Glomerular endothelial cell (primary cell): ENCODE measurements at places on chromosomes 1 and 21. TPM values are rescaled to one million over a fixed set of nuclear protein-coding genes. Genes with fewer than 3 reads are reported as not detected.

GRCh38 chr1:25523542-25523941 lies 19.9 kb upstream of the LDLRAP1 start:
- DNase-seq, result no peak

- DNase-seq, result no peak
Measured at GRCh38 chr1:109089242-109090015, 1.1 kb upstream of the TMEM167B start.

DNA sequence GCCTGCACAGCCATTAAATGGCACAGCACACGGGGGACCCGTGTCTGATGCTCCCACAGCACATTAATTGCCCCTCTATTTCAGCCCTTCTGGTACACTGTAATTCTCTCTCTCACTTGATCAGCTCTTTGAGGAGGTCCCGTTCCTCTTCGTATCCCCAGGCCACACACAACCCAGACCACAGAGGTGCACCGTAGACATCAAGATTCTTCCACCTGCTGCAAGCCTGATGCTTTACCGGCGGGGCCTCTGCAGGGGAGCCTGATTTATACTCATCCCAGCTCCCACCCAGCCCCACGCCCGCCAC lies 759 bp downstream of the SMYD3 start:
- DNase-seq, result no peak

GRCh38 chr1:188027613-188028012 lies 1198.9 kb downstream of the PLA2G4A start:
- DNase-seq, result peak; percentile 64

DNA sequence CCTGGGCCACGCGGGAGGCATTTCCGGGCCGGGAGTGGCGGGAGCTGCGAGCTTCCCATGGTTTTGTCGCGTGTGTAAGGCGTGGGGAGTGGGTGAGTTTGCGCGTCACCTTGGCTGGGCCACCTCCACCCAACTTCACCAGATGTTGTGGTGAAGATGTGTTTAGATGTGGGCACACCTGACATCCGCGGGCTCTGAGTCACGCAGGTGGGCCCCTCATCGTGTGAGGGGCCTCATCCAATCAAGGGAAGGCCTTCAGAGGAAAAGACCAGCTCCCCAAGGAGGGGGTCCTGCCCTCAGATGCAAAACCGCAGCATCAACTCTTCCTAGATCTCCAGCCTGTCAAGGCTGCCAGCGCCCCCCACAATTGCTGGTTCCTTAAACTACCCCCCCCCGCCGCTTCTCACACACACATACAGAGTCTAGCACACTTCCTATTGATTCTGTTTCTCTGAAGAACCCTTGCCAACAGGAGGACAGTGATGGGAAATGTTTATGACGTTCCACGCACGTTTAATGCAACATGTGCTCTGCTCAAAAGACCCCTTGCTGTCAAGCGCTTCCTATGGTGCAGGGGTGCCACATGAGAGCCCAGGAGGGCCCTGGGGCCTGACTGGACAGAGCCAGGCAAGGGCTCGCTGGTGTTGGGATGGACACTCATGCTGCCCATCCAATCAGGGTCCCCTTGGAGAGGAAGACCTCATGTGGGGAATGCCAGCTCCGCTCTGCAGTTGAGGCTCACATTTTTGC lies 11.9 kb downstream of the ACTRT2 start:
- DNase-seq, result no peak

DNA sequence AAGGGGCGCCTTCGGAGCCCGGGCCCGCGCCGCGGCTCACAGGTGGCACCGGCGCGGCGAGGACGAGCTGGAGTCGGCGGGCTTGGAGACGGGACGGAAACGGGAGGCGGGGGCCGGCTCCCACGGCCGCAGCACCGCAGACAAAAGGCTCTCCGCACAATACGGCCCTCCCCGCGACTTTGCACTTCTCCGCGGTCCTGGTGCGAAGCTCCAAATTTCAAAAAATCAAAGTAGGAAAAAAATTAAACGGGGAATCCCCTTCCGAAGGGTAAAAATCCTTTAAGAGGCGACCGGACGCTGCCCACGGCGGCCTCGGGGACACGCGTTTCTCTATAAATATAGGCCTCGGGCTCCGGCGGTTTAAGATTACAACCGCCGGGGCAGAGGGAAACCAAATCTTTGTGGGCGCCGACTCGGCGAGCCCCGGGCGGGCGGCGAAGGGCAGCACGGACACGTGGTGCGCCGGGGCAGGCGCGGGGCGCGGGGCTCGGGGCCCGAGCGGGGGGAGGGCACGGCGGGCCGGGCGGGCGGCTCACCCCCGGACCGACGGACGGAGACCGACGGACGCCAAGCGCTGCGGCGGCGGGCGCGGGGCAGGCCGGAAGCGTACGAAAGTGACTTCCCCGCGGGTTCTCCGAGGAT lies 453 bp downstream of the PABPC4 start:
- no peak for DNase-seq

DNA sequence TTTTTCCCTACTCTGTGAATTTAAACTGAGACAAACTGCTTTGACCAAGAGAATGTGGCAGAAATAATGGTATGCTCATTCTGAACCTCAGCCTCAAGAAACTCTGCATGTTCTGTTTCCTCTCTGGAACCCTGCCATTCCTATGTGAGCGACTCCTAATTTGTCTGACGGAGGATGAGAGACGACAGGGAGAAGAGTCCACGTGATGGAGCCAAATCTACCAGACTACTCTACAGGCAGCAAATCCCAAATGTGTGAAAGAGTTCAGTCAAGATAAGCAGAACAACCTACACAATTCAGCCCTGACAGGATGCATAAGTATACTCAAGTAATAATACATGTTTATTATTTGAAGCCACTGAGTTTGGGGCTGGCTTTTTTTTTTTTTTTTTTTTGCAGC lies 153.5 kb downstream of the DPYD start:
- no peak for DNase-seq

- DNase-seq, result no peak
Measured at GRCh38 chr1:234564035-234565029, 45.6 kb downstream of the IRF2BP2 start.

GRCh38 chr1:169696273-169697100 lies 14.9 kb downstream of the SELL start:
- DNase-seq, result no peak

DNA sequence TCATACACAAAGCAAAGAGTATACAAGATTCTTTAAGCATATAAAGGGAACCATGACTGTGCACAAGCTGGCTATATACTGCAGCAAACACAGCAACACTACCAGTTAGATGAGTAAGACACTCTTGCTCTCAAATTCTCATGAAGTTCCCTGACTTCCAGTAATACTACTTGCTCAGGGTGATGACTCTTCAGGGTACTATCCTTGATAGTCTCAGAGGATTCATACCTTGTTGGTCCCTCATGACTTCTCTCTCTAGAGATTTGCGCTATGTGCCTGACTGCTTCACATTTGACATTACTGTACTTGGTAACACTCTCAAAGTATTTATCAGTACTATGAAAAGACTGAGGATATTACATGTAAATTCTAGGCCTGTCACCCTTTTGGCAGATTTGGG lies 159.8 kb upstream of the ZRANB2 start:
- no peak for DNase-seq

- no peak for DNase-seq
Measured at GRCh38 chr1:73832276-73833181, 365.4 kb downstream of the LRRIQ3 start.

- DNase-seq, result no peak
Measured at GRCh38 chr1:231653632-231654031, 27.0 kb downstream of the DISC1 start.

DNA sequence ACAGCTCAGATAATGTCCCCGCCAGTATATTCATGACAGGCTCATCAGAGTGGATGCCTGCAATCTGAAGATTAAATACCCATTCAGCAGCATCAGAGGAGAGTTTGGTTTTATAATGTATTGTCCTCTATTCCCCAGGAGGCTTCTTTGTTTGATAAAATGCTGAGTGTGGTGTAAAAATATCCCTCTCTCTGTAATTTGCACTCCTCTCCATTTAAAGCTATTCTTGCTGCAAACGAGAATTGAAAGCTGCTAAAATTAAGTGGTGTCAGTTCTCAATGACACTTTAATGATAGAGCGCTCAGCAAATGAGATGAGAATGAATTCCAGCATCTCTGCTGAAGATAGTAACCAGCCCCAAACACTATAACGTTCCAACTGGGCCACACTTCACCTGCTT lies 205.7 kb upstream of the RRP15 start:
- no peak for DNase-seq

GRCh38 chr1:239437822-239438221 lies 51.5 kb downstream of the CHRM3 start:
- no peak for DNase-seq

DNA sequence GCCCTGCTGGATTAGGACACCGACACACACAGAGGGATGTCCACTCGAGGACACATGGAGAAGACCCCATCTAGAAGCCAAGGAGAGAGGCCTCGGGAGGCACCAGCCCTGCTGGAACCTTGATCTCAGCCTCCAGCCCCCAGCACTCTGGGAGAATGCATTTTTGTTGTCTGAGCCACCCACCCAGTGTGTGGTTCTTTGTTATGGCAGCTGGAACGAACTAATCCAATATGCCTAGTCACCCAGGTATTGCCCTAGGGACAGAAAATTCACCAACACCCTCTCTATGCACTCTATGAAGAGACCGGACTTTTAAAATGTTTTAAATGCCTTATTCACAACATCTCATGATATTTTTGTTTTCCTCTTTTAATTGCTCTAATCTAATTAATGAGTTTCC lies 117.4 kb downstream of the CRYAA start:
- DNase-seq, result no peak

- no peak for DNase-seq
Measured at GRCh38 chr1:44576456-44577150, 97.7 kb downstream of the TMEM53 start.

GRCh38 chr1:39474810-39475209 lies 16.6 kb upstream of the BMP8A start:
- no peak for DNase-seq

DNA sequence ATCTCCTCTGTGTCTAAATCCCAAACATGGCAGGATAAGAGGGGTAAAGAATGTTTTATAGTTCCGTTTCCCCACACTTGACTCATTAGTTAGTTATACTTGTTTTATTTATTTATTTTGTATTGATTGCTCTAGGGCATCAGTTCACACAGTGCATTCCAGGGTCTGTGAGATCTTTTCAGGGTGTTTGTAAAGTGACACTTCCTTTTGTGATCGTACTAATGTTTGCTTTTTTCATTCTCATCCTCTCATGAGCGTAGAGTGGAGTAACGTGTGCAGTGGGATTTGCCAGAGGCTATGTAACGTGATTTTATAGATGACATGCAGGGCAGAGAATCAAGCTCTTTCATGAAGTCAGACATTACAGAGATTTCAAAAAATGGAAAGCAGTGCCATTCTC lies 103.2 kb downstream of the SCCPDH start:
- no peak for DNase-seq

DNA sequence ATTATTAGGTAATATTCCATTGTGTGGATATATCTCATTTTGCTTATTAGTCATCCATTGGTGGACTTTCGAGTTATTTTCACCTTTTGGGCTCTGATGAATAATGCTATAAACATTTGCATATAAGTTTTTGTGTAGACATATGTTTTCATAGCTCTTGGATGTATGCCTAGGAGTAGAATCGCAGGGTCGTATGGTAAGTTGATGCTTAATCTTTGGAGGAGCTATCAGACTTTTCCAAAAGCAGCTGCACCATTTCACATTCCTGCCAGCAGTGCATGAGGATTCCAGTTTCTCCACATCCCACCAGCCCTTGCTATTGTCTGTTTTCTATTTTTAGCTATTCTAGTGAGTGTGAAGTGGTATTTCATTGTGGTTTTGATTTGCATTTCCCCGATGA lies 120.3 kb upstream of the TMEM51 start:
- no peak for DNase-seq

- DNase-seq, result no peak
Measured at GRCh38 chr1:242946206-242946605, 308.9 kb downstream of the CEP170 start.

- DNase-seq, result no peak
Measured at GRCh38 chr1:198496216-198497143, 44.0 kb downstream of the ATP6V1G3 start.

GRCh38 chr1:33271666-33272505 lies 15.6 kb downstream of the ZNF362 start:
- no peak for DNase-seq

DNA sequence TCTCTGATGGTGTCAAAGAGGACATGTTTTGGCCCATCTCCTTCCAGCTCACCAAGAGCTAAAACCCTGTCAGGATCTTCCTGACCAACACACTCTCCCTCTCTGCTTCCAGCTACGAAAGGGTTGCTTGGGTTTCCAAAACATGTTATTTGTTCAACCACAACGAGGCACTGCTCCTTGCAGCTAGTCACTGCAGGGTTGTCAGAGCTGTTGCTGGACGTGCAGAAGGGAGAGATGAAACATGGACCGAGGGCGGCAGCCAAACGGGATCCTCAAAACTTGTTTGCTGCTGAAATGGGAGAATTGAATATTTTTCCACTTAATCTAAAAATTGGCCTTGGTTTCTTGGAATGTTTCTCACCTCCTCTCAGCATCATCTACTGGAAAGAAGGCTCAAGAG lies 12.4 kb downstream of the ZBTB18 start:
- no peak for DNase-seq

DNA sequence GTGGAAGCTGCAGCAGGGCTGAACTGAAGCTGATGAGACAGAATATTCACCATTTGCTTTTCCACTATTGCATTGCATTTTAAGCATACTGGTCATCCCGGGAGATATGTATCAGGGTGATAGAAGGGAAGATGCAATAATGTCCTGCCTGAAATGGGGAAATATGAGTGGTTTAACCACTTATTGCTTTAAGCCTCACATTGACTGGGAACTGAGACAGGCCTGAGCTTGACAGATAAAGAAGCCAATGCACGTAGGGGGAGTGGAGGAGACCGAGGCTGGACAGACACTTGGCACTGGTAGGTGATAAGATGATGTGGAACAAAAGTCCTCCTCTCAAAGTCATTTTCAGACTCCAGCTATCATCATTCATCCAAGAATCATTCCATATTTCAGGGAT lies 911.7 kb upstream of the NCAM2 start:
- DNase-seq, result no peak

GRCh38 chr1:155000726-155001424 lies 1.7 kb upstream of the ZBTB7B start:
- no peak for DNase-seq

Gene EVA1C
- 36.1 and 41.2 TPM in 2 replicates for total RNA-seq

Gene S100A7
- not detected in 2 replicates for total RNA-seq

Gene RGS7
- total RNA-seq, result 0.58 and 1.6 TPM in 2 replicates

Gene S100PBP
- 18.9 and 40.8 TPM in 2 replicates for total RNA-seq

Gene RBM11
- total RNA-seq, result not detected in 2 replicates

Gene NPPA
- total RNA-seq, result not detected in 2 replicates

Gene CENPS
- 4.2 and 9.6 TPM in 2 replicates for total RNA-seq

Gene HEYL
- 0.44 and 0.82 TPM in 2 replicates for total RNA-seq

Gene INTS3
- total RNA-seq, result 40.3 and 48.9 TPM in 2 replicates

Gene PRELP
- not detected in 2 replicates for total RNA-seq

Gene ENTREP3
- total RNA-seq, result 26.5 and 46.3 TPM in 2 replicates
